Stimulated activated CD4-positive, alpha-beta T cell treated with anti-CD3 and anti-CD28 coated beads, Interleukin-4, amount 100 ng/mL, for 1 hour (primary cell): ENCODE measurements at places on chromosomes 6 and 20.

- no peak for DNase-seq
Observed at GRCh38 chr6:130473886-130474285, 108.1 kb downstream of the TMEM200A start.

DNA sequence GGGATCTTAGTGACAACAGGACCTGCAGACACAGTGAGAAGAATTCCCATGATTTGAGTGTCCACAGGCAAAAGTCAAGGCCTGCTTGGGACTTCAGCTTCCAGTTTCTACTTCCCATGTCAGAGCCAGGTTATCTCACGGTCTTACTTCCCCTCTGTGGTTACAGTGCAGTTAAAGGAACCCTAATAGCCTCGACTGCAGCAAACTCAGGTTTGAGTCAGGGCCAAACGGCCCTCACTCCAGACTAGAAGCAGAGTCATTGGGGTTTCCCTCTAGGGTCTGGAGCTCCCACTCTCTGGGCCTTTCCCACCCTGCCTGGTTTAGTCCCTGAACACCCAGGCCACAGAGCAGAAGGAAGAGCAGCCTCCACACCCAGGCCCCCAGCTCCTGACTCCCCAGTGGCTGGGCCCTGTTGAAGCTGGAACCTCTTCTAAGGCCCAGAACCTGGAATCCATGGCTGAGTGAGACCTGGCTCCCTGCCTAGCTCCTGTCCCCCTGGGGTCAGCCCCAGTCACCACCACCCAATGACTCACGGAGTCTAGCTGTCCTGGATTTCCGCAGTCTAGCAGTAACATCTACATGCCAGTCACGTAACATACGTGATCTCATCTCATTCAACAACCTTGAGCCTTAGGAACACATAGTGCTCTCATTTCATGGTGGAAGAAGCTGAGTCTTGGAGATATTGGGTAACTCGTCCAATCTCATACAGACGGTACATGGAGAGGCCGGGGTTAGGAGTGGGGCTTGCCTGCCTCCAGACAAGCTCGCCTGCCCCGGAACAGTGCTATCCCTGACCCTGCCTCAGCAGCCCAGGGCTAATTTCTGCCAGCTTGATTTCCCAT, 9.2 kb upstream of the GHRH start:
- DNase-seq, result no peak

GRCh38 chr20:41001497-41001896, 27.1 kb upstream of the TOP1 start:
- no peak for DNase-seq

GRCh38 chr20:18909254-18909653, 95.7 kb downstream of the SCP2D1 start:
- no peak for DNase-seq

GRCh38 chr6:132490478-132491204, 22.3 kb downstream of the STX7 start:
- DNase-seq, result no peak

DNA sequence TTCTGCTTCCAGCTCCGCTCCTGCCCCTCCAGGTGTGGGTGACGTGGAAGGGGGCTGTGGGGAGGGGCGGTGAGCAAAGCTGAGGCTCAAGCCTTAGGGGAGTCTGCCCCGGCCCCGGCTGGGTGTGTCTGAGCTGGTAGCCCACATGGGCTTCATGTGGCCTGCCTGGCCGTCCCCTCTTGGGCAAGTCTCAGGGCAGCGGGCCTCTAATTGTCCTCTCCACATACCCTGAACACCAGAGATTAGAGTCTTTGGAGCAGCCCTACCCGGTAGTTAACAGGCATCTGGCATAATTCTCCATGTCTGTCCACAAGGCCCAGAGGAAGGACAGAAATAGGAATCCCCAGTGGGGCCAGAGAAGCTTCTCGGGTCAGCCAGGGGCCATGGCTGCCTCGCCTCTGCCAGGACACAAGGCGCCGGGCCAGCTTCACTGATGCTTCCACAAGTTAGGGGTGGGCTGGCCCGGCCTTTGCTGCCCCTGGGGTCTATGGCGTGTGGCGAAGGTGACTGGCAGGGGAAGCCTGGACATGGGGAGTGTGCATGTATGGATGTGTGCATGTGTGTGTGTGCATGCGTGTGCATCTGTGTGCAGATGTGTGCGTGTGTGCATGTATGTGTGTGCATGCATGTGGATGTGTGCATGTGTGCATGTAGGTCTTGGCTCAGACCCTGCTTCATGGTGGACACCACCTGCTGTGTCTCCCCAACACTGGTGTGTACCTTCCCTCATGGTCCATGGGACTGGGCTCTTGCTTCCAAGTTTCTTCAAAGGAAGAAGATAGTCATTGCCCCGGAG, 24.0 kb downstream of the FRMD1 start:
- no peak for DNase-seq

- no peak for DNase-seq
Observed at GRCh38 chr6:150541576-150541975, 58.1 kb upstream of the PLEKHG1 start.

GRCh38 chr6:3356824-3357420, 98.2 kb downstream of the PSMG4 start:
- DNase-seq, result no peak

GRCh38 chr6:85585741-85586140, 7.9 kb downstream of the SNX14 start:
- DNase-seq, result no peak

GRCh38 chr6:151690303-151690702, 117.2 kb upstream of the ESR1 start:
- DNase-seq, result no peak

- no peak for DNase-seq
Observed at GRCh38 chr6:52000064-52000463, 87.3 kb downstream of the PKHD1 start.

- DNase-seq, result no peak
Observed at GRCh38 chr20:57609086-57609841, 11.0 kb downstream of the ZBP1 start.

DNA sequence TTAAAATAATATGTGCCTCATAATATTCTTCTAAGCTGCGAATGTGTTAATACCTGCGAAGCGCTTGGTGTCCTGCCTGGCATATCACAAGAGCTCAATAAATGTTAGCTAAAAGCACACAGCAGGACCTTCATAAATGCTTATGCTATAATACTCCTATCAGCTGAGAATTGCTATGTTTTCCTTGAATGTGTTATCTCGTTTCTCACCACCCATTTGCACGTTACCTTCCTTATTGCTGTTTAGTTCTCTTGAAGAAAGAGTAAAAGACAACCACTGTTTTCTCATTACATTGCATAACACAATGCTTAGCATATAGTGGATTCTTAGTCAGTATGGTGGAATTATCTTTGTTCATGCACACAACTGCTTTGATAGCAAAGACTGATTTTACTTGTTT, 76.6 kb downstream of the EDN1 start:
- DNase-seq, result no peak

DNA sequence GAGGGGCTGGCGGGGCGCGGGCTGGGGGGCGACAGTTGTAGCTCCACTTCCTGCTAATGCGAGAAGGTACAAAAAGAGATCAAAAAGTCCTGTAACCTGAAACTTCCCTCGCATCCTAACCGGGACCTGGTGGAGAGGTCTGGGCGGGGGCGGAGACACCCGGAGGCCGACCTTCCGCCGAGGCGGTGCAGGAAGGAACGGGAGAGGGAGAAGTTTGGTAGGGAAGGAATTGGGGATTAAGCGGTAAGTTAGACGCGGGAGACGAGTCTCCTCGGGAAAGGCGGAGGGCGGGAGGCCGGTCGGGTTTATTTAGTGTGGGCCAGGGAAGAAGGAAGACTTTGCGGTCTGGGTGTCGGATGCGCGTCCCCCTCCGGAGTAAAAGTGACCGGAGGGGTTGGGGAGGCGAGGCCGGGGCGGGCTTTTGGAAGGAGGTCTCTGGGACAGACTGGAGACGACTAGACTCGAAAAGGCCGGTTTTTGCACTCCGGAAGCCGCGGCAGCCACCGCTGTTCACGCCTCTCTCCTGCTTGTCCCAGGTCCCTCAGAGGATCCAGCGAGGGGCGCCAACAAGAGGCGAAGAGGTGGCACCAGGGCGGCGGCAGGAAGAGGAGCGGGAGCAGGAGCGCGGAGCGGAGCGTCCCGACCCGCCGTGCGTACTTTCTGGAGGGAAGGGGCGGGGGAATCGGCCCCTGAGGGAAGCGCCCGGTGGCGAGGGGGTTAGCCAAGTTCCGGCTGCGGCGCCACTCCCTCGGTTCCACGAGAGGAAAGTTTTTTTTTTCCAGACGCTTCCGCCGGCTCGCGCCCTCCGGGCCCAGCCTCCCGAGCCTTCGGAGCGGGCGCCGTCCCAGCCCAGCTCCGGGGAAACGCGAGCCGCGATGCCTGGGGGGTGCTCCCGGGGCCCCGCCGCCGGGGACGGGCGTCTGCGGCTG, 734 bp downstream of the TPBG start:
- DNase-seq, result no peak

- DNase-seq, result no peak
Observed at GRCh38 chr6:24632573-24632972, 13.4 kb downstream of the KIAA0319 start.

- DNase-seq, result no peak
Observed at GRCh38 chr6:140988780-140989179, 1143.9 kb upstream of the GJE1 start.

DNA sequence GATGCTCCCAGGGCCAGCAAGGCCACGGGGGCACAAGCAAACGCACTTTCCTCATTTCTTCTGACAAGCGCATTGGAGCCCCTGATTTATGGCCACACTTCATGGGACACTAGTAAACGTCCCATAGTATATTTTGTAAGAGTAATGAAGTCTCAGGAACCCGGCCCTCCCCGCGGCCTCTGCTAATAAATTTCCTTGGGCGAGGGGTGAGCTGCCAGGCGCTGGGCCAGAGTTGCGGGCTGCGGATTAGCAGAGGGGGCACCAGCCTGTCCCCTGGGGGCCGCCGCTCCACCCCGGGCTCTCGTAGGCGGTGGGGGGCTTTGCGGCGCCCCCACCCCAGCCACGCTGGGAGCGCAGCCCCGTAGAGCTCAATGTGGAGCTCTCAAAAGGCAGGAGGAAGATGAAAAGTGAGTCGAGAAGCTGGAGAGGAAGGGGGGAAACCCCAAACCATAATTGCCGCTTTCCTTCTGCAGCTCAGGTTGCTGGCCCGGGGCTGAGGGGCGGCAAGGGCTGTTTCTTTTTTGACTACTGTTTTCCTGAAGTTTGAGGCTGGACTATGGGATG, 173.6 kb downstream of the CDC5L start:
- no peak for DNase-seq

DNA sequence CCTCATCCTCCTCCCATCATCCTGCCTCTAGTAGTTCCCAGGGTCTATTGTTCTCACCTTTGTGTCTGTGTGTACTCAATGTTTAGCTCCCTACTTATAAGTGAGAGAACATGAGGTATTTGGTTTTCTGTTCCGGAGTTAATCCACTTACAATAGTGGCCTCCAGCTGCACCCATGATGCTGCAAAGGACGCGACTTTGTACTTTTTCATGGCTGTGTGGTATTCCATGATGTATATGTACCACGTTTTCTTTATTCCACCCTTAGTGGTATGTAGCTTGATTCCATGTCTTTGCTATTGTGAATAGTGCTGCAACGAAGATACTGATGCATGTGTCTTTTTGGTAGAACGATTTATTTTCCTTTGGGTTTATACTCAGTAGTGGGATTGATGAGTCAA, 18.5 kb upstream of the ABT1 start:
- no peak for DNase-seq

- DNase-seq, result no peak
Observed at GRCh38 chr6:44233567-44234100, 10.2 kb downstream of the SLC29A1 start.
